Neural progenitor cell (in vitro differentiated cells): ENCODE measurements at places on chromosomes 3 and 15. TPM values are rescaled to one million over a fixed set of nuclear protein-coding genes. Genes with fewer than 3 reads are reported as not detected.
A peak's percentile ranks its signal among the peaks of the same experiment; 100 is the strongest.

DNA sequence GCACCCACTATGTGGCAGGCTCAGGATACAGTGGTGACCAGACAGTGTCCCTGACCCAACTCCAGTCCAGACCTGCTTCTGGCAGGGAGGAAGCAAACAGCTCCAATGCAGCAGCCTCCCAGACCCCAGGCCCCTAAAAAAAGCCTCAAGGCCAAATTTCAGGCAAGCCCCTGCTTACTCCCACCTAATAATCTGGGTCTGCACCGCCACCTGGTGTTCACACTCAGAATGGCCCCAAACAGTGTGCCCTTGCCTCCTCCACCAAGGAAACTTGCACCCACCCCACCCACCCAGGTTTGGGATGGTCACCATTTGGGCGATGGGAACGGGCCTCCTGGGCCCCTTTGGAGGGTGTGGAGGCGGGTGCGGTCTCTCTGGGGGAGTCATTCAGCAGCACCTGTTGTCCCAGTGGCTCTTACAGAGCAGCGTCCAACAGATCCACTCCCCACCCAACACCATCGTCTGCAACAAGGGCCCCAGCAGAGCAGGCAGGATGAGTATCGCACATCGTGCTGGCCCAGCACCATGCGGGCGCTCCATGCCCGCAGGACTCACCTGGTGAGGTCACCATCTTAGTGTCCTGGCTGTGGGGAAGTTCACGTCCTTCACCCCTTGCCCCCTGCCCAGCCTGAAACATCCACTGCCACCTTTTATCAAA lies 17.3 kb downstream of the C3orf18 start:
- peak; percentile 81 for DNase-seq

GRCh38 chr3:105997466-105997799 lies 128.6 kb upstream of the CBLB start:
- DNase-seq, result no peak

PLA2G4D gene
- not detected in 2 replicates for total RNA-seq

SLC51A gene
- 0.28 TPM in 1 of 2 replicates, not detected in the other for total RNA-seq

DNA sequence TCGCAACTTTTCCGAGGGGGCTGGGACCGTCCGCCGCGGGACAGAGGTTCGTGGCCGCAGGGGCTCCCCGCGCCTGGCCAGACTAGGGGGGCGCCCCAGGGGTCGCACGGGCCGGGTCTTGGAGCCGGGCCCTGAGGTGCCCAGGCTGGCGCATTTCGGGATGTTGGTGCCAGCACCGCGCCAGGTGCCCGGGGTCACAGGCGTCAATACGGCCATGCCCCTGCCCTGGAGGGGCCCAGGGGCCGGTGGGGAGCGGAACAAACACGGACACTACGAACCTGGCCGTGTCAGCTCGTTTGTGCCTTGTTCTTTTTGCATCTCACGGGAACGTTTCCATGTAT lies 366 bp downstream of the TM6SF1 start:
- no peak for DNase-seq

DNA sequence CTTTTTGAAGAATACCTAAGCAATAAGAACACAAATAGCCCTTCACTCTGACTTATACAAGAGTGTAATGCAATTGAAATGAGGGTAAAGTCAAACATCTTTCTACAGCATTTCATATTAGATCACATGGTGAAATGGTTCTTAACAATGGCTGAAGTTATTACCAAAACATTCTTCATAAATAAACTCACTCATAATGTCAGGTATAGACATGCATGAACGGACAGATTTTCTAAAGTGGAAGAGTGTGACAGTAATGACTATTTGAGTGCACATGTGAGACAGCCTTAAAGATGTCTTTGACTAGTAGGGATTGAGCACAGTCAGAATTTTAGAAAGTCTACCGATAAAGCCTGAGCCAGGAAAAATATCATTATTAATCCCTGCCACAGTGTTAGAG lies 471.0 kb downstream of the ZPLD1 start:
- no peak for DNase-seq

DNA sequence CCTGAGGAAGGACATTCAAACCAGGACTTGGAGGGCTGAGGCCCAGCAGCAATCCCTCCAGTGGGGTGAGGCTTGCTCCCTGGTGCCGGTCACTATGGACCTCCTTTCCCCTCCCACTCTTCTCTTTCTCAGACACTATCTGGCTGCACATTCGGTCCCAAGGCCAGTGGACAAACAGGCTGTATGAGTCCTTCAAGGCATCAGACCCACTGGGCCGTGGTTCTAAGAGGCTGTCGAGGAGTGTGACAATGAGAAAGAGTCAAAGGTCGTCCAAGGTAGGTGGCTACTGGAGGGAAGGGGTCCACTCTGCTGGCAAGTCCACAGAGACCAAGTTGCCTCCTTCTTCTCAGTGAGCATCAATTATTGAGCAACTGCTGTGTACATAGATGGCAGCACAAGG lies 28.0 kb downstream of the NOX5 start:
- DNase-seq, result no peak

GRCh38 chr15:100338971-100339444 lies 2.8 kb downstream of the ADAMTS17 start:
- DNase-seq, result peak; percentile 87

HIGD2B gene
- not detected in 2 replicates for total RNA-seq

GRCh38 chr3:81485444-81485865 lies 276.0 kb downstream of the GBE1 start:
- no peak for DNase-seq

GRCh38 chr15:60614028-60614427 lies 135.1 kb upstream of the ICE2 start:
- DNase-seq, result no peak

GRCh38 chr3:138468886-138469285 lies 34.5 kb downstream of the ESYT3 start:
- DNase-seq, result no peak
